NCI-H1930 (cell line): ENCODE measurements at places on chromosomes 3 and 15.

- no peak for DNase-seq
Measured at GRCh38 chr15:90617668-90618097, 88.0 kb downstream of the CRTC3 start.

DNA sequence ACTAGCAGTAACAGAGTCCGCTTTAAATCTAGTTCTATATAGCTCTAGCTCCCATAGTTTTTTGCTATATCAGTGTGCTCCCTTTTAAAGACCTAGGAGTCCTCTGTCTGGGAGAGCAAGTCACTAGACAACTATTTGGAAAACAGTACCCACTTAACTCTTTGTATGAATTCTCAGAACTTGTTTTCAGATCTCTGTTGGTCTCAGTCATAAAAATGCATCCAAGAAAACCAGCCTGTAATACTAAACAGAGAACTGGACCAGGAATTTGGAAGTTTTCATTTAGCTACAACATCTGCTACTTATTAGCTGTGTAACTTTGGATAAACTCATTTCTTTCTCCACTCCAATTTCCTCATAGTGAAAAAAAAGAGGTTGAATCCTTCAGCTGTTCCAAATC is 56.9 kb upstream of the C3orf49 start:
- DNase-seq: no peak

- DNase-seq: no peak
Measured at GRCh38 chr3:26753095-26753494, 130.5 kb downstream of the LRRC3B start.

- peak; percentile 56 for DNase-seq
Measured at GRCh38 chr3:57164657-57165573, at the start of gene IL17RD. TSS of gene IL17RD (minus strand) at chr3:57165353. CDS start at chr3:57165286, 67 bp downstream.

DNA sequence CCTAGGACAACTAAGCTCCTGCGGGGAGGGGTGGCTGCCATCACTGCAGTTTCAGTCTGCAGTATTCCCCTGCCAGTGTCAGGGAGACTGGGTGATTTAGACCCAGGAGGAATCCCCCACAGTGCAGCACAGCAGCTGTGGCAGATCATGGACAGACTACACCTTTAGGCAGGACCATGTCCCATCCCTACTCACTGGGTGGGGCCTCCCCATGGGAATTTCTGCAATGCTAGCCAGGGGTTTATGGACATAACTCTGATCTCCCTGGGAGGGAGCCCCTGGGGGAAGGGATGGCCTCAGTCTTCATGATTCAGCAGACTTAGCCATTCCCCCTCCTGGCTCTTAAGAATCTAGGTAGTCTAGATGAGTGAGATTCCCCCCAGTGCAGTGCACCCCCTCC is 130.1 kb upstream of the STAC start:
- DNase-seq: no peak

- DNase-seq: no peak
Measured at GRCh38 chr3:85691196-85691595, 732.4 kb downstream of the CADM2 start.

DNA sequence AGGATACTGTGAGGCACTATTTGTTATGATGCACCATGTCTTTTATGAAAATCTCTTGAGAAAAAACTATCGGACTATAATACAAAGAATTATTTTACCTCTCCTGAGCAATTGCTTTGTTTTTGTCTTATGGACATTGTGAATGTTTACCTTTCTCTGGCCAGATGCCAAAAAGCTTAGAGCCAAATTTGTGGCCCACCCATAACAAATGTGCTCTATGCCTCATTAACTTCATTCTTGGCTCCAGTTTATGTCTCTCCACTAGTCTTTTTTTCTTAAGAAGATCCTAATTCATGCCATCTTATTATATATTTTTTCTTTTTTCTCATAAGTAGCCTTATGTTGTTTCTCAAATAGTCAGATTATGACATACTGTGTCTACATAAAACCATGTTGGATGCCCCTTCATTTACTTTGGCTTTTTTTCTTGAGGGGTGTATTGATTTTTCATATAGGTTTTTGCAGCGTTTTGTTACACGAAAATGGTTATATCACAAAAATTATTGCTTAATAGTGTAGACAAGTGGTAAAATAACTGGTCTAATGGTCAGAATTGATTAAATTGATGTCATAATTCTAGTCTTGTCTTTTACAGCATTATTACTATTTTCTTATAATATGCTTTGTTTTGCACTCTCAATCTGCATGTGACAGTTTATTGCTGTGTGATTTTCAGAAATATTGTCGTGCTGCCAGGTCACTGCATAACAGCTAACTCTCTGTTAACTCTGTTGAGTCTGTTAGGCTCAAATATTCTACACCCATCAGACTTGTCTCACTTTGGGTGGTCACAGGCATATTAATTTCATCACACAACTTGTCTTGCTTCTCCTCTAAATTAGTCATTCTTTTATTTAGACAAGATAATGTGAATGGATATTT is 18.2 kb downstream of the SENP8 start:
- DNase-seq: peak; percentile 57

- DNase-seq: peak; percentile 12
Measured at GRCh38 chr3:39812537-39812936, 3.1 kb downstream of the MYRIP start.

GRCh38 chr3:35931867-35932266 is 292.5 kb downstream of the ARPP21 start:
- no peak for DNase-seq

DNA sequence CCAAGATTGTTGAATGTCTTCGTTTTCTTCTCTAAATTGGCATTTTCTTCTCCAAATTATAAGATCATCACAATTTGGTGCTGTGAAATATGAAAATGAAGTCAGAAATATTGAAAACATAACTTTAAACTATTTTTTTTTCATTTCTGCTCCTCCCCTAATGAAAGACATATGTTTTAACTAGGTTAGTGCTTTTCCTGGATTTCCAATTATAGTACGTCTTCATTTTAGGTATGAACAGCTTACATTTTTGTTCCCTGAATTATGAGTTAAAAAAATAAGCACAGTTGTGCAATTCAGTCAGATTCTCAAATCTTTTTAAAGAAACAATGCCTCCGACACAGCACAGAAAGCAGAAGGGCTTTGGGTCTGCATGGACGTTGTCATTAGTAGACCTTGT is 83.5 kb upstream of the CFAP20DC start:
- no peak for DNase-seq

DNA sequence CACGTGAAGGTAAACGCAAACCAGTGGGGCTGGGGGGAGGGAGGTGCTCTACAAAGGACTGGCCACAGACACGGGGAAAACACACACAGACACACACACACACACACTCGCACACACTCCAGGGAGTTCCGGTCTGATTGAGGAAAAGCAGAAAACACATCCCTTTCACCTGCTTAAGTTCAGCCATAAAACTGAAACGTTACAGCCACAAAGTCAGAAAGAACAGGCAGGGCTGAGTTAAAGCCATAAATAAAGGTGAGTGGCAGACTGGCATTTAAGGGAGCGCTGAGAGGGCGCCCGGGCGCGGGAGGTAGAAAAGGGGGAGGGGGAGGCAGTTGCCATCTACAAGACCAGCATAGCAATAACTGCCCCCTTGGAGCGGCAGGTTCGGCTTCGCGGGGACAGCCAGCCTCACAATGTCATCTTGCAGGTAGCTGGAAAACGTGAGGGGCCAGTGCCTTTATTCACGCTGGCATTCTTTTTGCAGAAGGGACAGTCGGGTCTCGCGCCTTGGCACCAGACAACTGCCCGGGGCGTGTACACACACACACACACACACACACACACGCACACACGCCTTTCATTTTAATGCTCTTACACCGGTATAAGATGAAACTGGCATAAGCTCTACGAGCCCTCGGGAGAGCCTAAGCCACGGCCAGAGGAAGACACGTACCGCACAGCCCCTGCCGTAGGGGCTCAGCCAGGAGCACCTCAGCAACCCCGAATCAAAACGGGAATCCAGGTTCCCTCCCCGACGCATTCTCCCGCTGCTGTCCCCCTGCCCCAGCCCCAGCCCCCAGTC is 866 bp downstream of the TNIK start:
- no peak for DNase-seq

DNA sequence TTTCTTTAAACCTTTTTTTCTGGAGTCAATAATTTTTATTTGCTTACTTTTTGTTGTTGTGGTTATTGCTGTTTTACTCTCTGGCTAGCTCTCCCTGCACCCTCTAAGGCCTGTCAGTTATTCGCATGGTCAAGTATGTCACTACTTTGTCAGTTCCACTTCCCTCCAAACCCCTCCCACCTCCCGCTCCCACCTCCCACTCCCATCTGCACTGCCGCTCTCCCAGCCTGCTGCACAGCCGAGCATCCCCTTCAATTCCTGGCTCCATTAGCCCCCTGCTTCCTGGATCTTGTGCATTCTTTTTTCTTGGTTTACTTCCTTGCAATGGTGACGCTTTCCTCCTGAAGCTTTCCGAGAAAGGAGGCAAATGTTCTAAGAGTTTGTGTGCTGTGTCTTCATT is 218.0 kb downstream of the XXYLT1 start:
- no peak for DNase-seq

- no peak for DNase-seq
Measured at GRCh38 chr3:80334534-80334933, 566.7 kb upstream of the ROBO1 start.

GRCh38 chr3:183613366-183614285 is 21.8 kb upstream of the KLHL24 start:
- no peak for DNase-seq

- DNase-seq: no peak
Measured at GRCh38 chr3:42192334-42193200, 73.4 kb downstream of the CCK start.

DNA sequence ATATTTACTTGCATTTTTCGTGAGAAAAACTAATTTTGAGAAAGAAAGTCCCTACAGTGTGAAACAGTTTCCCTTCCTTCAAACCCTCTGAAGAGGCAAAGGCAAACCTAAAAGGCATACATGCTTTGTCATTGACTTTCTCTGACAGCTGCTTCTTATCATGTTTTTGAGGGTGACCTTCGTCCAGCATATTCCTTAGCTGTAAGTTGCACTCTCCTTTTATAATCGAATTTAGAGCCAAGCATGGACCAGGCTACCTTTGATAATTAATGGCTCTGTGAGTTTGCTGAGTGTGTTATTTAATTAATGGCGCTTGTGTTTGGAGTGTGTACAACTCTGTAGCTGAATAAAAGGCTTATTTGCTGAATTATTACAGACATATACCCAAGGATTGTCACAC is 684.2 kb upstream of the CFAP20DC start:
- no peak for DNase-seq

DNA sequence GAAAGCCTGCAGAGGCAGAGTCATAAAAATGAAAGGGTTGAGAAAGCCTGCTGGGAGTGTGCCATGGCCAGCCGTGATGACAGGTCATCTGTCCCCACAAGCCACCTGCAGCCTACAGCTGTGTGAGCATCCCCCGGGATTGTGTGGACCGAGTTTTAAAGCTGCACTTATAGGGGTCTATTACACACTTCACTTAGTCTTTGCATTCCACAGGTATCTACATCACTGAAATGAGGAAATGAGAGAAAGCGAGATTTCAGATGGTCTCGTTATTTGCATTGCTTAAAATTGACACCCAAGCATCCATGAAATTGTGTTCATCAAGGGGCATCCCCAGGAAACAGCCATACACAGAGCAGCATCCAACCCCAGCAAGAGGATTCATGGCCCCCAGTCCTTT is 137.6 kb upstream of the TRIM42 start:
- no peak for DNase-seq
